ENCODE measurements at places on chromosomes 2 and 18.
A peak's percentile ranks its signal among the peaks of the same experiment; 100 is the strongest.

DNA sequence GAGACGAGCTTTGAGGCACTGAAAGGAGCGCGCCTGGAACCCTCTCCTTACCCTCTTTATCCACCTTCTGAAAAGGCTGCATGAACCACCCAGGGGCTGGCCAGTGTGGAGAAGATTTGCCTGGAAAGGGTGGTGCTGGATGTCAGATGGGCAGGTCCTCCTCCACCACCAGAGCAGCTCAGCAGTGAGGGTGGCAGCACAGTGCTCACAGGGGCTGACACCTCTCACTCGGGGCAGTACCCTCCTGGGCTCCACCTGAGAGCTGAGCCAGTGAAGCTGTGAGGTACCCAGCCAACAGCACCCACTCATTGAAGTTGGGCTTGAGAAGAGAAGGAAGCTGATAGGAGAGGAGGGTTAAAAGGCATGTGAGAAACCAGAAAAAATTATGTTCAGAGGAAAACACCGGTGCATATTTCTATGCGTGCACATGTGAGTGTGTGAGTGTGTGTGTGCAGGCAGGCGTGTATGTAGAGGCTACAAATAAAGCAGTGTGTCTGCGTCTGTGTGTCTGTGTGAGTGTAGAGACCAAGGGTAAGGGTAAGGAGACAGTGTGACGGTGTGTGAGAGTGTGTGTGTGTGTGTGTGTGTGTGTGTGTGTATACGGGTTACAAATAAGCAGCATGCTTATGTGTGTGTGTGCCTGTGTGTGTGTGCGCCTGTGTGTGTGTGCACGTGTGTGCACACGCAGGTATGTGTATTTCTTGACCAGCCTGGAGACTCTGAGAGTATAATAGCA lies 40.7 kb downstream of the TEX44 start:
- no peak for DNase-seq

DNA sequence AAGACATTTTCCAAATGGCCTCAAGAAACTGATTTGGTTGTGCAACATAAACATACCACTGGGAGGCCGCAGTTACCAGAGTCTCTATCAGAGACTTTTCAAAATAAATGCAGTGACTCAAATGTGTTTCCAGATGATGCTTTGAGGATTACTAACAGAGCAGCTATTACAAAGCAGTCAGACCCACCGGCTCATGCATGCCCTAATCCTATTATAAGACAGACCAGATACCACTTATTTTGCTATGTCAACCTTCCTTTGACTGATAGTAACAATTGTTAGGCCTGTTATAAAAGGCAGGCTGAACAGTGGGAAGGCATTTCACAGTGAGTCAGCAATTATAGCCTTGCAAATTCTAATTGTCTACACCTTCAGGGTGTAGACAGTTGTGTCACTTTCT lies 217.7 kb downstream of the LRRTM1 start:
- peak; percentile 74 for DNase-seq

DNA sequence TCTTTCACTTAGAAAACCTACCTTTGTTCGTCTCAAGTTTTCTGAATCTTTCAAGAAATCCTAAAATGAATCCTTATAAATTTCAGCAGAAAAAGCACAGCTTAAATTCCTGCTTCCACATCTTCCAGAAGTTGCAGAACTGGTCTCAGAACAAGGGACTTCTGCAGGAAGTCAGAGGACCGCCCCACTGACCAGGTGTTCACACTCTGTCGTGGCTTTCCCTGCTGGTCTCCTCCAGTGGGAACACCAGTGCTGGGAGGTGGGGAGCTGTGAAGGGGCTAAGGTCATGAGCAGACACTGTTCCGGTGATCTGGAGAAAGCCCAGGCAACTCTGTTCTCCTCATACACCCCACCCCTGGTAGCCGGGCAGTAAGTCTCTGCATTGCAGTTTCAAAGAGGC lies 3.5 kb downstream of the FAM110C start:
- DNase-seq, result no peak

- no peak for DNase-seq
Measured at GRCh38 chr18:62073461-62074281, 113.2 kb downstream of the PIGN start.

All from HS-5 (cell line).